Tibial nerve (tissue), 4 donors: ENCODE measurements at places on chromosomes 11 and 22. TPM values are rescaled to one million over a fixed set of nuclear protein-coding genes. Genes with fewer than 3 reads are reported as not detected.

Gene TSGA10IP
- not detected for total RNA-seq

Gene GGTLC3
- total RNA-seq, result not detected

Gene CASP5
- not detected for total RNA-seq

Gene SCGB1D1
- not detected for total RNA-seq

Gene GNAZ
- total RNA-seq, result 20.1 TPM

Gene CARNS1
- total RNA-seq, result 2.9 TPM

Gene DBX1
- not detected for total RNA-seq

Gene APOA4
- total RNA-seq, result not detected

Gene LMO2
- 8.4 TPM for total RNA-seq

Gene OR5A1
- total RNA-seq, result not detected

Gene CSNK2A3
- total RNA-seq, result 3.3 TPM

Gene LRRC55
- total RNA-seq, result not detected

GRCh38 chr22:46661221-46661851, 41.1 kb downstream of the GRAMD4 start:
- DNase-seq, result no peak

- no peak for DNase-seq
Measured at GRCh38 chr11:86596861-86597586, 75.4 kb downstream of the ME3 start.

- no peak for DNase-seq
Measured at GRCh38 chr11:93747122-93747521, 5.7 kb downstream of the C11orf54 start.

- no peak for DNase-seq
Measured at GRCh38 chr11:132064987-132065620, 694.7 kb downstream of the NTM start.

DNA sequence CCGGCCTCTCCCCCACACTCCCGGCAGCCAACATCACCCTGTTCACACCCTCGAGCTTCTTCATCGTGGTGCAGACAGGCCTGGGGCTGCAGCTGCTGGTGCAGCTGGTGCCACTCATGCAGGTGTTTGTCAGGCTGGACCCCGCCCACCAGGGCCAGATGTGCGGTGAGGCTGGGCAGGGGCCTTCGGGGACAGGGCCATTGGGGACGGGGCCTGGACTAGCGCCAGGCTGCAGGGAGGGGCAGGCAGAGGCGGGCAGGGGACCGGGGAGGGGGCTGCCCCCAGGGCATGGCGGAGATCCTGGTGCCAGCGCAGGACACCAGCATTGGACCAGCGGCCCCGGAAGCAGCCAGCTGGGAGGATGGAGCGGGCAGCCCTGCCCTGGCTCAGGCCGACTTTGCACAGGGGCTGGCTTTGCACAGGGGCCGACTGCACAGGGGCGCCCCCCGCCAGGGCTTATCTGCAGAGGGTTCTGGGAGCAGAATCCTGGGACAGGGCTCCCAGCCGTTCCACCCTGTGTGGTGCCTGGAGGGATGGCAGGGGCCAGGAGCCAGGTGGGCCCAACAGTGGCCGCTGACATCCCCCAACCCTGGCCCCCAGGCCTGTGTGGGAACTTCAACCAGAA, 8.6 kb downstream of the MUC5B start:
- no peak for DNase-seq

- DNase-seq, result no peak
Measured at GRCh38 chr11:123438131-123438627, 8.1 kb downstream of the GRAMD1B start.

DNA sequence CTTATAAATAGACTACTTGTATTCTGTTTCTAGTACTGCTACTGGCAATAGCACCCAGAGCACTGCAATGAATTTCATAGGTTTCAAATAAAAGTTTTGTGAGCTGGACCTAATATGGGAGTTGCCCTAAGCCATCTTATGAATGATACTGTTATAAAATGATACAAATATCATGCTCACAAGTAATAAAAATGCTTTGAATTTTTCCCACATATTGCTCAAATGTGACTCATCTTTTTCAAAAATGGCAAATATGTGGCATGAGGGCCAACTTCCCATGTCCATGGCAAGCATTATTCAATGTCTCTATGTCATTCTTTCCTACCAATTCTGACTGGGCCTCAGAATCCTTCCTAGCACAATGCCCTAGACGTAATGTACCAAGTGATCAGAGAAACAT, 137.6 kb downstream of the TRPC6 start:
- DNase-seq, result no peak

DNA sequence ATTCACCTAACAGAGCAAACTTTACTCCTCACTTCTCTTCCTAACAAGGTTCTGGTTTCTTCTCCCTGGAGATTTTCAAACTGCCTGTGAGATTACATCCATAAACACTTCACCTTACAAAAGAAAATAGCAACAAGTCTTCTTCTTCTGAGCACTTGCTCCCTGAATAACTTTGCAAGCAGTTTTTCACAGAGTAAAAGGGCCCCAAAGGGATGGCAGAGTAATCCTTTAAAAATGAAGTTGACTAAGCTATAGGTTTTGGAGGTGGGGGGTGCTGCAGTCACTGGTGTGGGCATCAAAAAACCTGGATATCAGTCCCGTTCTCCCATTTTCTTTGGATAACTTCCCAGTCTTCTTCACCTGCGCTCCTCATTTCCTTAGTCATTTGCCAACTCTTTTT, 484.9 kb downstream of the MIAT start:
- DNase-seq, result no peak

DNA sequence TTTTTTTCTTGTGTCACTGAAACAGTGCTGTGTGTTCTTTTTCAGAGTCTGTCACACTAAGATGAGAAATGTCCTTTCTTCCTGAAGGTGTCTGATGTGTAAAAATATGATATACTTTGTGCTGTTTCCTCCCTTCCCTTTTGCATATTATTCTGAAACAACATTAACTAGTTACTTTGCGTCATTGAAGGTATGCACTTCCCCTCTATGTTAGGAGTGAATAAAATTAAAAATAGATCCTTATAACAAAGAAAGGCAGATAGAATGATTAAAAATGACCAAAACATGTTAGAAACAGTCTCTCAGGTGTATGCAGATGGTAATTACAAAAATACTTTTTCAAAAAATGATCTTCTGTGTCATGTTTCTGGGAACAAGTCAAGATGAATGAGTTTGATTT, 1.6 kb upstream of the RAB30 start:
- DNase-seq, result no peak

GRCh38 chr11:75346912-75347647, 4.4 kb downstream of the ARRB1 start:
- no peak for DNase-seq

DNA sequence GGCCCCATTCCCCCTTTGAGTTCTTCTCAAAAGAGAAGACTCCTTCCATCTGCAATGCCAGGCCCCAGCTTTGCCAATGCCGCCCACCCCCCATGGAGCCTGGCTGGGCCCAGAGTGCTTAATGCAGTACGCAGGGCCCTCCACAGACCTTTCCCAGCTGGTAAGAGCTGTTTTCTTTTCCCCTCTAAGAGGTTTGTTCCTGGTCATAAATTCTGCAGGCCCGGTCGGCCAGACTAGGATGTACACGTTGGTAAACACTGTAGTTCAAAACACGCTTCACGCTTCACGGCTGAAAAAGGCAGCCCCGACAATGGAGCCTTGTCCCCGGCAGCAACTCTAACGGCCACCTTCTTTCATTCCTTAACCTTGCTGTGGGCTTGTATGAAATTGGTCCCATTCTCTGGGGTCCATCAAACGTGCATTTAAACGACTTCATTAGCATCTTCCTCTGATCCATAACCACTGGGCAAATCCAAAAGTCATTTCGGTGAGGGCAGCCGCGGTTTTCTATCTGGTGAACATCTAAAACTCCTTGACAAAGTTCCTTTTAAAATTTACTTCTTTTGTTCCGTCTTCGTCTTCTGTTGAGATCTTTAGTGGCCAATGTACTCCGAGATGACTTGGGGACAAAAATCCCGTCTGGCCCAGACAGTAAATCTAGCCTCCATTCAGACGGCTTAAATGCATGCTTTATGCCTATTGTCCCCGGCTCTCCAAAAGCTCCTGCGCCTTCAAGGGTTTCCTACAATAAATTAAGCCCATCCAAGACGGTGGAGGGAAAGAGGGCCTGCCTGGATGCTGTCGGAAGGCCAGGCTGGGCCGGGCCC, 60.0 kb upstream of the MYEOV start:
- DNase-seq, result no peak

GRCh38 chr22:27984723-27985122, 65.7 kb upstream of the PITPNB start:
- no peak for DNase-seq

- no peak for DNase-seq
Measured at GRCh38 chr22:26479792-26480610, 3.6 kb downstream of the HPS4 start.

GRCh38 chr11:85989746-85990145, 79.1 kb downstream of the PICALM start:
- DNase-seq, result no peak

GRCh38 chr11:45568049-45568448, 97.4 kb downstream of the CHST1 start:
- no peak for DNase-seq
